Stimulated activated CD8-positive, alpha-beta memory T cell treated with anti-CD3 and anti-CD28 coated beads, Interleukin-4, amount 100 ng/mL, for 1 hour (primary cell): ENCODE measurements at places on chromosomes 1 and 21.

GRCh38 chr1:171877701-171878100 is 36.4 kb downstream of the DNM3 start:
- no peak for DNase-seq

DNA sequence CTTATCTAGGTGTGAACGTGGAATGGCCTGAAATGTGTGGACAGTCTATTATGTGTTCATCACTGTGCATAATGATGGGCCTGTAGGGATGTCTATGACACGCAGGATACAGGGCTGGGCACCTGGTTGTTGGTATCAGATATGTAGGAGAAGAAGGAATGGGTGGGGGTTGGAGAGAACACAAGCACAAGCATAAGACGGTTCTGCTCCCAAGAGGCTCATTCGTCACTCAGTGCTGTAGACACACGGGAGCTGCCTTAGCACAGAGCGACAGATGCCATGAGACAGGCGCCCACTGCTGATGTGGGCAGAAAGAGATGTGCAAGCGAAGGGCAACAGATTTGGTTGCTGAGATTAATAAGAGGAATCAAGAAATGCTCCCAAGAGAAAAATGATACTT is 256.2 kb downstream of the DISC1 start:
- DNase-seq, result no peak

- DNase-seq, result no peak
These were observed 109.1 kb upstream of the OLIG2 start for GRCh38 chr21:32916522-32917099.

DNA sequence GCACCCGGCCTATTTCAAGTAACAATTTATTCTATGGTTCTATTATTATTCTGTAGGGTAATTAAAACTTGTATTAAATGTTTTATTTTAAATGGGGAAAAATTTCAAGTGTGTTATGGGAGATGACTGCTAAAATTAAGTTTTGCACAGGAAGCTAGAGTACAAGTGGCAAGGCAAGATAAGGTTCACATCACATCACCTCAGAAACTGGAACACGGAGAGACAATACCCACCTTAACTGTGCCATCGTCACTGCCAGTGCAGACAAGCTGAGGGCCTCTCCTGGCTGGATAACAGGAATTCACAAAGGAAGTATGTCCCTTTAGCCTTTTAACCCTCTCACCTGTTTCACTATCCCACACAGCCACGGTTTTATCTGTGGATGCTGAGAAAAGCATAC is 7.6 kb downstream of the SNRNP40 start:
- DNase-seq, result no peak

- no peak for DNase-seq
These were observed 91.0 kb upstream of the FMN2 start for GRCh38 chr1:240000634-240001033.

DNA sequence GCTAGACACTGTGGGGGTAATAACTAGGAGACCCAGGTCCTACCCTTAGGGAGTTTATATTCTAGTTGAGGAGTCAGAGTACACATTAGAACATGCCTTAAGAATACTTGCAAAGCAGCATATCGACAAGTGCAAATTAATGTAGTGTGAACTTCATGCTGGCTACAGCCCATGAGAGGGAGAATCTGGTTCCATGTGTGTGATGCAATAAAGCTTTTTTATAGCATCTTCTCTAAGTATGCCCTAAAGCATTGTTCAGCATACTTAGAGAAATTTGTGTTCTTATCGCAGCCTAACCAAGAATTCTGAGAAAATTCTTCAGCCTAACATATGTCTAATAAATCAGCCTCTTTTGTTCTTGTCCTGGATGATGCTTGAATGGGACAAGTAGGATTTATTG is 95.5 kb downstream of the SDCCAG8 start:
- DNase-seq, result no peak

GRCh38 chr21:25304611-25305010 is 302.7 kb downstream of the MRPL39 start:
- DNase-seq, result no peak

GRCh38 chr1:107934578-107934977 is 30.4 kb downstream of the VAV3 start:
- no peak for DNase-seq

DNA sequence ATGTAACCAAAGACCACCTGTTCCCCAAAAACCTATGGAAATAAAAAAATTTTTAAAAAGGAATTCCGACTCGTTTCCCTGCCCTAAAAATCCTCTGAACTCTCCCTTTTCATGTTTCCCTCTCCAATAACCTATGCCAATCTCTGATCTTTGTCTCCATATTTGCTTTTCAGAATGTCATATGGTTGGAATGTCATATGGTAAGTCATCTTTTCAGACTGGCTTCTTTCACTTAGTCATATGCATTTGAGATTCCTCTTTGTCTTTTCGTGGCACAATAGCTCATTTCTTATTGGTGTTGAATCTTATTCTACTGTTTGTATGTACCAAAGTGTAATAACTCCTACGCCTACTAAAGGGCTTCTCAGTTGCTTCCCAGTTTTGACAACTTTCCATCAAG is 117.5 kb downstream of the BACH1 start:
- no peak for DNase-seq

- DNase-seq, result no peak
These were observed 84.2 kb upstream of the RGS2 start for GRCh38 chr1:192724670-192725069.

DNA sequence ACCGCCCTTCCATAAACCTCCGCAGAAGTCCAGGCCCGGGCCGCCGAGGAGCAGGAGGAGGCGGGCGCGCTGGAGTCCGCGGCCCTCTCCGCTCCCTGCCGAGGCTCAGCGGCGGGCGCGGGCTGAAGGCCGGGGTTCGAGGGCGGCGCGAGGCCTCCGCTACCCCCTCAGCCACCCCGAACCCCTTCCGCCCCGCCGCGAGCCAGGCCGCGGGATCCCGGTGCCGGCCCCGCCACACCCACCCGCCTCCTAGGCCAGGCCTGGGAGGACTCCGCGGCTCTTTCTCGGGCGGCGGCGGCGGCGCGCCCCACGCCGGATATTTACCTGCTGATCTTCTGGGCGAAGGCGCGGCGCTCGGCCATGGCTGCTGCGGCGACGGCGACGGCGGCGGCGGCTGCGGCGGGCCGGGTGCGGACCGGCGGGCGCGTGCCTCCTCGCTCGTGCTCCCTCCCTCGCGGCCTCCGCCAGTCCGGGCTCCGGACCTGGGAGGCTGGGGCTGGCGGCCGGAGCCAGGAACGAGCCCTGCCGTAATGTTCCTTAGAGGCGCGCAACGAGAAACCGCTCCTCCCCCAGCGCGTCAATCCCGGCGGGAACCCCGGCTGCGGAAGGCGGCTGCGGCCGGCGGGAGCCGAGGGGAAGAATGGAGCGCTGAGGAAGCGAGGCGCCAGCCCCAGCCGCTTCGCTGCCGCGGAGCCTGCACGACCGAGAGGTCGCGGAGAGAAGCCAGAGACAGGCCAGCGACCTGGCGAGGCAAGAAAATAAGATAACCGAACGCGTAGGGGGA is at the start of gene DOCK7:
Gene DOCK7 (minus strand): TSS at position 484 of the 784 bp plus-strand sequence. CDS start 122 bp downstream, at position 362.
- DNase-seq, result no peak

DNA sequence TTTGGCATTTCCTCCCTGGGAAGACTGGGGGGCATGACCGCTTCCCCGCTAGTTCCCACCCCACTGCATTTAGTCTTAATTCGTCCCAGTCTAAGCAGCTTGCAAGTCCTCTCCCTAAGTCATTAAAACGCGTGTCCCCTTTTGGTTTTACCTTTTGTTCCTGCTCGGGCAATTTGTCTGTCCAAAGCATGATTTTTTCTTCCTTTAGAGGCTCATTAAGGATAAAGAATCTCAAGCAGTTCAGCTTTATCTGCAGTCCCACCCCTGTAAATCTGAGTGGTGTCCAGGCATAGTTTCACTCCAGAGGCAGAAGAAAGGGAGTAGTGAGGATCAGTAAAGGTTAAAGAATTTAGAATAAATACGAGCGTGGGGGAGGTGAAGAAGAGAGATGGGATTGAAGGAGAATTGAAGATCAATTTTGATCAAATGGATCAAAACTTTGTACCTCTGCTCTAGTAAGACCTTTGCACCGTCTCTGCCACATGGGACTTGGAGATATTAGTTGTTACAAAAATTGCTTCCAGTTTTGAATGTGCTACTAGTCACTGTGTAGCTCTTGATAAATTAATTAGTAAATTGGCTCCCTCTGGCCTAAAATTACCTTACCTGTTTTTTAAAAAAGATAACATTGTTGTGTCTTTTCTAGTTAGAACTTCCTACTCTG is 989 bp upstream of the ETV3 start:
- no peak for DNase-seq

DNA sequence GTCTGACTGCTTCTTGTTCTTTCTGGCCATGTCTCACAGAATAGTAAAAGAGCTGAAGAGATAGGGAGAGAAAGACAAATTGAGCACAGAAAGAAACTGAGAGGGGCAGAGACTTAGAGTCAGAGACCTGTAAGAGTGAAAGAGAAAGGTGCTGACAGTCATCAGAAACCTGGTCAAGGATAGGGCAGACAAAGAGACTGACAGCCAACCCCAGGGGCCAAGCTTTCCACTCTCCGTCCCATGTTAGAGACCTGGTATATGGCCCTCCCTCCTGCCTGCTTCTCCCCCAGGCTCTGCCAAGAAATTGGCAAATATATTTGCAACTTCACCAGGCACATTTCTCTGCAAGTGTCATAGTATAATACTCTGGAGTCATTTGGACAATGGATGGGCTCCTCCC is 64.6 kb downstream of the RHBG start:
- DNase-seq, result no peak

GRCh38 chr1:192442736-192443135 is 125.9 kb downstream of the RGS21 start:
- DNase-seq, result no peak

DNA sequence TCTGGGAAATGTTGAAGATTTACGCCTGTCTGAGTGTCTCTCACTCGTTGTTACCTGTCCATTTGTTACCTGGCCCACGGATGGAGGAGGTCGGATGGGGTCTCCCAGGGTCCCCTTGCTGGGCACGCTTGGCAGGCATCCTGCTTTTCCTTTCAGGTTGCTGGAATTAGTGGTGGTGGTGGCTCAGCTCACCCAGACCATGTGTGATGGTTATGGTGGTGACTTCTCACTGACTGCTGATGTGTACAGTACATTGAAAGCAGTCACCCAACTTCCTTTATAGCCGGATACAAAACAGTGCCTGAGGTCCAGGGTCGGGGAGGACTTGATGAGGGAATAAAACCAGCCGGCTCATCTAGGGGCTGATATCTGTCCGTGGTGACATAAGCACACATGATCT is 19.5 kb downstream of the MAPKAPK2 start:
- DNase-seq, result no peak

DNA sequence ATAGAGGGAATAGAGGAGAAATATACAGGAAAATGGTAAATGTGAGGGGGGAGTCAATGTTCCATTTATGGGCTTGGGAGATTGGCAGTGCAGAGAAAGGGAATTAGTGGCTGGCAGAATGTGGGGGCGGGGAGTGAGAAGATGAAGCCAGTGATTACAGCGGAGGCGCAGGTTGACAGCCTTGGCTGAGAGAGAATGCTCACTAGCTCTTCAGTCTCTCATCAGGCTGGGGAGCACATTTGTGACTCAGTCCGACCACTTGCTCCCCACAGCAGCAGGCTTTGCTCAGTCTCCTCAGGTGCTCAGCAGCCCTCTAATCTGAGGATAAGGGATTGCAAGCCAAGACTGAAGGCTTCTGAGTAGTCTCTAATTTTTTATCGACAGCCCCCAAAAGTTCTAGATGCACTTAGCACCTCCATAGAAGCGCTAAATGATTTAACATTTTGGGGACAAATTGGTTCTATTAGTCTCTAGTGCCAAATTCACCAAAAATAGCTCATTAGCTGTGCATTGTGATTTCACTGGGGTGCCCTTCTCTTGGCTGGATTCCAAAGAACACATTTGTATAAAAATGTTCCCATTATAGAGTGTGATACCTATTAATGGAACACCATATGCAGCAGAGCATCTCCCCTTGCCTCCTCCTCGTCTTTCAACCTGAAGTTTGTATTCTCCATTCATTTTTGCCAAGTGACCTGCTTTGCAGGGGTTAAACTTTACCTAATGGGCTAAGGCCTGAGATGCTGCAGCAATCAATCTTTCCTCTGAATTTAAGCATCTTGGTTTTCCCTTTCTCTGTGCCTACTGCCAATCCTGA is 191.8 kb downstream of the ZNF326 start:
- DNase-seq, result no peak

GRCh38 chr1:182170891-182171461 is 109.5 kb upstream of the ZNF648 start:
- no peak for DNase-seq

- DNase-seq, result no peak
These were observed 75.4 kb upstream of the CD5L start for GRCh38 chr1:157916887-157917570.

DNA sequence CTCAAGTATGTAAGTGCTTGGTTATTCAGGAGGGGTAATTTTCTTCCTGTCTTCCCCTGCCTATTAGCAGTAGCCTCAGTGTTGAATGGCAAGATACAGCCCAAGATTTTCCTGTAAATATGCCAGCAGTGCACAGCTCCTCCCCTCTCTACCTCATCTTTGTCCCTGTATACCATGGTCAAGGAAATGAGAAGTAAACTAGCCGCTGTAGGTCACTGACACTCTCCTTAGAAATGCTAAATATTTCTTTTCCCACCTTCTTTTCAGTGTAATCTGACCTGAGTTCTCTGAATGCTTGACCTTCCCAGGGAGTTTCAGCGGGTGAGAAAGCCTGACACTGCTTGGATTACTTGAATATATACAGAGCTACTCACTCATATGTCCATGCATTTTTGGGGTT is 84.1 kb upstream of the ZNF326 start:
- DNase-seq, result no peak

DNA sequence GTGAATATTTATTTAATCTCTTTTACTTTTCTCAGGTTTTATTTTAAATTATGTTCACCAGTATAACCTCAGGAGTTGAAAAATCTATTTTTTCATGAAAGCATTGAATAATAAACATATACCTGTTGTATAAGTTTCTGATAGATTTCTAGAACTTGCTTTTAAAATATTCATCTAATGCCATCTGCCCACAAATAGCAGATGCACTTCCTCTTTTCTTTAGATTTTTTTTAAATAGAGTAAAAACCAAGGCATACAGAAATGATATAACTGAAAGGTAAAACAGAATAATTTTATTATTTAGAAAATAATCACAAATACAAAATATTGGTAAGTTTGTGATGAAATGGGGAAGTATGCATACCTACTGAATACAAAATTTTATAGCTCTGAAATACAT is 130.7 kb upstream of the PRMT6 start:
- no peak for DNase-seq

GRCh38 chr1:24936684-24937083 is 6.6 kb upstream of the RUNX3 start:
- DNase-seq, result no peak

DNA sequence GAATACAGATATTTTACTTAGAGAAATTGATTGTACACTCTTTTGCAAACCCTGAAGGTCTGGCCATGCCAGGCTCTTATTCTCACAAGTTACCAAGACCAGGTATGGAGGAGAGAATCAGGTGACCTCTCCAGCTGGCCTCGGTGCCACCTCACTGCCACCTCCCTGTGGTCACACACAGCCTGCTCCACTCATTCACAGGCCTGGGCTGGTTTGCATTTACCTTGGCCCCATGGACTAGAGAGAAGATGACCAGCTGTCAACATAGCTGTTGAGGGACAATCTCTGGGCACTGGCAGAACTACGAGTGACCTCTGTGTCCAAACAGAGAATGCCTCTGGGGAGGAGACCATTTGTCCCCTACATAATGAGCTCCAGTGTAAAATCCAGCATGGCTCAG is 291.2 kb upstream of the RUNX1 start:
- DNase-seq, result no peak
